ENCODE measurements at places on chromosomes 12 and 14.

GRCh38 chr12:51391283-51392123 is at the start of gene GALNT6:
TSS of gene GALNT6 (minus strand) at chr12:51391406. CDS start at chr12:51379781, 11,625 bp downstream.
- DNase-seq: peak; percentile 45

DNA sequence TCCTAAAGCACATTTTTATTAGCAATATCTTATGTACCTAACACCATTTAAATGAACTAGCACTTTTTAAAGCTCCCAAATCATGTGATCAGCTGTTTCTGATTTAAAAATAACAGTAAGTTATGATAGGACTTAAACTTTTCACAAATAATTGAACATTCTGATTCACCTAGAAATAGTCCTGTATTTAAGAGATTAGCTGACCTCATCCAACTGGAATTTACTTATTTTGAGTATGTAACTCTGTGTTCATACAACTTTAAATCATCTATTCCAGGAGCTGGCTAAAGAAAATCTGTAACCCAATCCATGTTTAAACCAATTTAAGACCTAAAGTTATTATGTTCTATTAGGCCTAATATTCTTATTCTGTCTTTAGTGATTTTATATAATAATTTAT is 184.3 kb downstream of the CCDC91 start:
- DNase-seq: no peak

DNA sequence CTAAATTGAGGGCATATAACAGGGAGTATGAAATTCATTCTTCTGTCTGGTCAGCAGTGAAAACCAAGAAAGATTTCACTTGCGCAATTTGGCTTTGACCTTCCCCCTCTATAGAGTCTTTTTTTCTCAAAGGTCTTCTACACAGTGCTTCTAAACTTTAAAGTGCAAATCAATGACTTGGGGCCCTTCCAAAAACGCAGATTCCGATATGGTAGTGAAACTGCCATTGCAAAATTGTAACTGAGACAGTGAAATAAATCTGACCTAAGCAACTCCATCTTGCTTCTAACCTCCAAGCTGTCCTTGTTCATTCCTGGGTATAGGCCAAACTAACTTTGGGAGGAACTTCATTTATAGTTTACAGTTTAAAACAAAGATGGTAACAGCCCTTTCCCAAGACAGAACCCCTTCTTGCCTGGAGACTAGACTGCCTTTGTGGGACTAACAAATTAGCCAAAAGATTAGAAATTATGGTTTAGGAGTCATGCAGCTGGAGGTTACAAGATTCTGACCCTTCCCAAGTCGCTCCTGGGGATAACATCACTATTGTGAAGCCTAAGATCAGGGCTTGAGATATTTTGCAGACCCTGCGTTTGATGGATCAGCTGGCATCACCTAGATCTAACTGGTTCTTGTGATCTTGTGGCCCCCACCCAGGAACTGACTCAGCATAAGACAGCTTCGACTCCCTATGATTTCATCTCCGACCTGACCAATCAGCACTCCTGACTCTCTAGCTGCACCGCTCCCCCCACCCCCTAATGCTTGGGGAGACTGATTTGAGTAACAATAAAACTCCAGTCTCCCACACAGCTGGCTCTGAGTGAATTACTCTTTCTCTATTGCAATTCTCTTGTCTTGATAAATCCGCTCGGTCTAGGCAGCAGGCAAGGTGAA is 5.0 kb downstream of the SLC25A21 start:
- DNase-seq: no peak

- DNase-seq: no peak
Observed at GRCh38 chr12:55024575-55024974, 4.8 kb downstream of the NEUROD4 start.

- DNase-seq: no peak
Observed at GRCh38 chr12:123442774-123443173, 6.3 kb upstream of the RILPL2 start.

DNA sequence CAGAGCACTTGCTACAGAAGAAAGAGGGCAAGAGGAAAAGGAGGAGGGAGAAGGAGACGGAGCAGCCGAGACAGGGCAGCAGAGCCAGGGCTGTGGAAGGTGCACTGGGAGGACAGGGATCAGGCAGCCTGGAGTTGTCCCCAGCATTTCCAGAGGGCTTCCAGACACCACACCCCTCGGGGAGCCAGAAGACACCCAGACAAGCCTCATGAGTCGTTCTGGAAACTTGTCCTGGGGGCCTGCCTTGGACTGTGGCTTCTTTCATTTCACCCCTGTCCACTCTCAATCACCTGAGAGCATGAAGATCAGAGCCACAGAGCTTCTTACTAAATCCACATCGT is 14.1 kb downstream of the CMKLR1 start:
- no peak for DNase-seq

- DNase-seq: no peak
Observed at GRCh38 chr12:64253356-64253755, 31.3 kb upstream of the KICS2 start.

DNA sequence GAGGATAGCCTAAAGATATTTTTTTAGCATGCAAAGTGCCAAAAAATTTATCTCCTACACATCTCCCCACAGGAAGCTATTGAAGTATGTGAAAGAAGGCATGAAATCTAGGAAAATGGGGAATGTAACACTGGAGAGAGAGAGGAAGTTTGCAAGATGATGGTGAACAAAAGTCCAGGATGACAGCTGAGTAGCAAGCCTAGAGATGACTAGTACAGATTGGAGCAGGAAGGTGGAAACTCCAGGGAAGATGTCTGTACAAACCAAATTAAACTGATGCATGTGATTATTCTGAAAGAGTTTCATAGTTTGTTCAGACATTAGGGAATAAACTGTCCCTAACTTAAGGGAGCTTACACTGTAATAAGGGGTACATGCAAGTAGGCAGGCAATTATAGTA is 99.3 kb downstream of the RAD51B start:
- no peak for DNase-seq

DNA sequence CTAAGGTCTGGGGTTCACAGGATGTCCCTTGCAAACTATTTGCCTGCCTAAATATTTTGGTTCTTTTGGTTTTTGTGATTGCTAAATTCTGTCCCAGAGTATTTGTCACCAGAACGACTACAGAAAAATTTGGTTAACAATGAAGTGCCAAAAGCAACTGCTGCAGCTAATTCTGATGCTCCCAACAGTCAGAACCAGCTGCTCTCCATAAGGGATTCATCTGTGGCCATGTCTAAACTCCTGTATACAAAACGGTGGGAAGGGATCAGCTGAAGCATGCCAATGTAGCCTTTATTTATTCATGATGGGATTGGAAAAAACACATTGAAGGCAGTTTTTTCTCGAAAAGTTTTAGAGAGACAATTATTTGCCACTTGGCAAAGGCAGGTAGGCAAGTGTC is 29.3 kb upstream of the PELI2 start:
- no peak for DNase-seq

DNA sequence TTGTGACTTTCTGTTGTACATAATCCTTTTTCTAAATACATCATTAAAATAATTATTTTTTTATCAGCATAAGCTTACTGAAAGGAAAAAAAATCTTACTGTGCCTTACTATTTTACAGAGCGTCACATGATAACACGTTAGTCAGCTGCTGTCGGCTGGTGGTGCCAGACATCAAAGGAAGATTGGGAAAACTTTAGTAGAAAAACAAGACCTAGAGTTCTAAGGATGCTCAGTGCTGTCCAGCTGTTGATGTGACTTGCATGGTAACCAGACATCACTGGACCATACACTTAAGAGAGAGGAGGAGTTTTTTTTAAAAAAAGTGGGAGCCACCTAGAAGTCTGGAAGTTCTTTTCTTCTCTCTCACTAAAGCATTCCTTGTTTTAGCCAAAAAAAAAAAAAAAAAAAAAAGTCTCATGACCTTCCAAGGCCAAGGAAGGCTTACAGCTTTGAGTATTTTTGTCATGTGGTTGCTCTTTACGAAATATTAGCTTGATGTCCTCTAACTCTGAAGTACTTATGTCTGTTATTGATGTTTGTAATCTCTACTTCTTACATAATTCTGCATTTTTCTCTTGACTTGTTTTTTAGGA is 4.5 kb downstream of the RASSF8 start:
- DNase-seq: no peak

GRCh38 chr12:54126696-54127537 is 61.9 kb downstream of the SMUG1 start:
- DNase-seq: no peak

Data from activated CD8-positive, alpha-beta memory T cell treated with anti-CD3 and anti-CD28 coated beads for 48 hours (primary cell).